ENCODE measurements at places on chromosomes 6 and 20.
A peak's percentile ranks its signal among the peaks of the same experiment; 100 is the strongest.

- peak; percentile 62 for DNase-seq
Observed at GRCh38 chr20:21529863-21530262, 16.0 kb upstream of the NKX2-2 start.

GRCh38 chr6:41222045-41222444, 6.1 kb upstream of the TREML4 start:
- DNase-seq, result no peak

GRCh38 chr20:9021216-9021615, 47.7 kb upstream of the PLCB4 start:
- DNase-seq, result no peak

DNA sequence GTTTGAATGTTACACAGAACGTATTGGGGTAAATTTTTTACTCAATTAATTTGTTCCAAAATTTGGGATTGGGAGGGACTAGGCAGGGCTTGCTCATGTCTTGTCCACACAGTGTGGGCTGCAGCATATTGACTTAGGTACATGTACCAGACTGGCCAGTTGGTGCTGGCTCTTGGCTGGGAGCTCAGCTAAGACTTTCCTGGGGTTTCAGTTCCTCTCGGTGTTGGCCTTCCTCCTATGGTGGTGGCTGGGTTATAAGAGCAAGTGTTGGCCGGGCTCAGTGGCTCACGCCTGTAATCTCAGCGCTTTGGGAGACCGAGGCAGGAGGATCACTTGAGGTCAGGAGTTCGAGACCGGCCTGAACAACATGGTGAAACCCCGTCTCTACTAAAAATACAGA, 4.9 kb downstream of the CENPQ start:
- no peak for DNase-seq

- no peak for DNase-seq
Observed at GRCh38 chr6:20441236-20441635, 39.6 kb downstream of the E2F3 start.

GRCh38 chr6:35477551-35478179, 9.5 kb downstream of the RPL10A start:
- no peak for DNase-seq

DNA sequence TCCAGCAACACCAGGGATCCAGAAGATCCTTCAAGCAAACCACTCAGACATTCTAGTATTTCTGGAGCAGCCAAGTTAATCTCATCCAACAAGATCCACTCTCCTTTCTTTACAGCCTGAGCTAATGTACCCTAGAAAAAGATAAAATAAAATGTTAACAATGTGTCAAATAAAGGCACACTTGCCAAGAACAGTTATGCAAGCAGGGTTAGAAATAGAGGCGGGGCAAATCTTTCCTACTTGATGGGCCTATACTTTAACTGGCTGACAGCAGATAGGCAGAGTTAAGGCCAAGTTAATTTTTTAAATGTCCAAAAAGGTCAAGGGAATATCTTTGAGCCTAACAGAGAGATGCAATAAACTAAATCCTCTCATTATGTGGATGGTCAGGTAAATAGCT, 60.8 kb downstream of the MDN1 start:
- no peak for DNase-seq

DNA sequence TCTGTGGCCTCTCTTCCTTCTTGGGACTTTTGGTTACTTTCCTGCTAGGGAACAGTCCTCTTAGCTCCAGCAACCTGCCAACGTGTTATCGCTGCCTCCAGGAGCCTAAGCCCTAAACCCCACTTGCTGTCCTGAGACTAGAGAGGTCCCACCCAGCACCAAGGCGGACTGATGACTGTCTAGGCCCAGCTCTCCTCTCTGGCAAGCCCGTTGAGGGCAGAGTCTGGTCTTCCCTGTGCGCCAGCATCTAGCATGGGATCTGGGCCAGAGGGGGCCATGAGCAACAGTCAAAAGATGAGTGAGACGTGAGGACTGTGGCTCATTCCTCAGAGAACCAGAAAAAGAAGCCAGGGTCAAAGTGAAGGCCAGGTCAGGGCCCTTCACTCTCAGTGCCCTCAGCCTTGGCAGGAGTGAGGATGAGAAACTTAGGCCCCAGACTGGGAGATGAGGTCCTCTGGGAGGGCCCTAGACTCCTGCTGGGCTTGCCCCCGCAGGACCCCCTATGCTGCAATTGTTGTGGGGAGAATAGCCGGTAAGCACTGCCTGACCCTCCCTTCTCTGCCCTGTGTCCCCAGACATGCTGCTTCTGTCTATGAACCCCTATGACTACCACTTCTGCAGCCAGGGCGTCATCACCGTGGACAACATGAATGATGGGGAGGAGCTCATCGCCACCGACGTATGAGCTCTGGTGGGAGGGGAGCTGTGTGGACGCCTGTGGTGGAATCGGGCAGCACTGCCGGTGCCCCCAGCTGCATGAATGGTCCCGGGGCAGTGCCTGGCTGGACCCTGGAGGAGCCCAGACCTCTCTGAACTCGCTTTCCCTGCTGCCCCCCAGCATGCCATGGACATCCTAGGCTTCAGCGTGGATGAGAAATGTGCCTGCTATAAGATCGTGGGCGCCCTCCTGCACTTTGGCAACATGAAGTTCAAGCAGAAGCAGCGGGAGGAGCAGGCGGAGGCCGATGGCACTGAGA, 30.9 kb downstream of the MYH7B start:
- DNase-seq, result no peak

GRCh38 chr6:148021699-148022098, 320.9 kb upstream of the SASH1 start:
- DNase-seq, result no peak

DNA sequence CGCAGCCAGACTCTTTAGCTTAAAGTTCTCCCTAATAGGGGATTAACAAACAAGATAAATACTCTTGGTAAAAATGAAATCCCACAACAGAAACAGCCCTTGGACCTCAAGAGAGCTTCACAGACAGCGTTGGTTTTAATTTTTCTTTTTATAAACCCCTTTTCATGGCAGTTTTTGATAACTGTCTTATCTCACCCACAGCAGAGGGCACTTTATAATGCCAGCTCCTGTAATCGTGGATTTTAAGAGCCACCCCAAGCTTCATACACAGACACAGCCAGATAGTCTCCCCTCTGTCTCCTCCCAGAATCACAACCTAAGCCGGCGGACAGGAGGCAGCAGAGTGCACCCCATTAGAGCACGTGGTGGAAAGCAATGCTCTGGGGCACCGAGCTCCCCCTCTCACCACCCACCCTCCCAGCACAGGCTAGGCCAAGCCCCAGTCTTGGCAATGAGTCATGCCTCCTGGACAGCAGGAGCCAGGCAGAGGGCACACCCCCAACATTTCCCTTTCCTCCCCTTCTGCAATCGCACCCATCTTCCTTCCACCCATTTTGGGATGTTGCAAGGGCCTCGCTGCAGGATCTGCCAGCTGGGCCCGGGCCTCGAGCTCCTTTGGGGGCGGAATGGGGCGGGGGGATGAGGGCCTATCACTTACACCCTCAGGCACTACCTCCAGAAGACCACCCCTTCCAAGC, 2.4 kb downstream of the JAG1 start:
- peak; percentile 95 for DNase-seq

- no peak for DNase-seq
Observed at GRCh38 chr6:121731381-121731780, 295.9 kb downstream of the GJA1 start.

DNA sequence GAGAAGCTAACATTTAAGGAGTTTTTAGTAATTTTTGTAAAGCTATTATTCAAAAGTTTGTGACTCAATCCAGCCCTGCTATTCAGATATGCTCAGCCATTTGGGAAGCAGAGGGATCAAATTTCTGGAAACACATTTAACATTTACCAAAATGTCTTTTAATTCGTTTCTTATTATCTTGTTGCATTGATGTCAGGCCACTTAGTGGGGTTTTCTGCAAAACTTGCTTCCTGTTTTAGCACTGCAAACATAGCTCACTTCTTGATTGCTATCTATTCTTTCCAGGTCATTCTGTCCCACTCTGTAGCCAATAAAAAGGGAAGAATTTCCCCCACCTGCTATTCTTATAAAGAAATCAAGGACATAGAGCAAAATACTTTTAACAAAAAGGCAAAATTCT, 176.9 kb upstream of the SUPT3H start:
- no peak for DNase-seq

- DNase-seq, result no peak
Observed at GRCh38 chr6:132412656-132413498, 11.6 kb upstream of the MOXD1 start.

DNA sequence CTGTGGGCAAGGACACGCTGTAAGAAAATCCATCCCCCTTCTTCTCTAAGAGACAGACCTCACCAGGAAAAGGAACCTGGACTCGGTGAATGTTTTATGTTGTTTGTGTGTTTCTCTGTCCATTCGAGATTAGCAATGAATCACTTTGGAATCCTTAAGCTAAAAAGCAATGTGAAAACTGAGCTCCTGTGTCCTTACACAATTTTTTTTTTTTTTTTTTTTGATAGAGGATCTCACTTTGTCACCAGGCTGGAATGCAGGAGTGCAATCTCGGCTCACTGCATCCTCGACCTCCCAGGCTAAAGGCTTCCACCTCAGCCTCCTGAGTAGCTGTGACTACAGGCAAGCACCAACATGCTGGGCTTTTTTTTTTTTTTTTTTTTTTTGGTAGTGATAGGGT, 32.1 kb downstream of the BFSP1 start:
- DNase-seq, result no peak

- DNase-seq, result no peak
Observed at GRCh38 chr6:80316686-80317231, 210.3 kb downstream of the BCKDHB start.

GRCh38 chr20:23027721-23028120, 7.4 kb upstream of the SSTR4 start:
- no peak for DNase-seq

- no peak for DNase-seq
Observed at GRCh38 chr20:51008718-51009117, 14.2 kb downstream of the KCNG1 start.

- no peak for DNase-seq
Observed at GRCh38 chr6:25404091-25404490, 124.9 kb downstream of the CARMIL1 start.

GRCh38 chr6:11069760-11070159, 23.9 kb upstream of the SMIM13 start:
- DNase-seq, result no peak

GRCh38 chr6:44179072-44179536, 20.5 kb downstream of the CAPN11 start:
- no peak for DNase-seq

DNA sequence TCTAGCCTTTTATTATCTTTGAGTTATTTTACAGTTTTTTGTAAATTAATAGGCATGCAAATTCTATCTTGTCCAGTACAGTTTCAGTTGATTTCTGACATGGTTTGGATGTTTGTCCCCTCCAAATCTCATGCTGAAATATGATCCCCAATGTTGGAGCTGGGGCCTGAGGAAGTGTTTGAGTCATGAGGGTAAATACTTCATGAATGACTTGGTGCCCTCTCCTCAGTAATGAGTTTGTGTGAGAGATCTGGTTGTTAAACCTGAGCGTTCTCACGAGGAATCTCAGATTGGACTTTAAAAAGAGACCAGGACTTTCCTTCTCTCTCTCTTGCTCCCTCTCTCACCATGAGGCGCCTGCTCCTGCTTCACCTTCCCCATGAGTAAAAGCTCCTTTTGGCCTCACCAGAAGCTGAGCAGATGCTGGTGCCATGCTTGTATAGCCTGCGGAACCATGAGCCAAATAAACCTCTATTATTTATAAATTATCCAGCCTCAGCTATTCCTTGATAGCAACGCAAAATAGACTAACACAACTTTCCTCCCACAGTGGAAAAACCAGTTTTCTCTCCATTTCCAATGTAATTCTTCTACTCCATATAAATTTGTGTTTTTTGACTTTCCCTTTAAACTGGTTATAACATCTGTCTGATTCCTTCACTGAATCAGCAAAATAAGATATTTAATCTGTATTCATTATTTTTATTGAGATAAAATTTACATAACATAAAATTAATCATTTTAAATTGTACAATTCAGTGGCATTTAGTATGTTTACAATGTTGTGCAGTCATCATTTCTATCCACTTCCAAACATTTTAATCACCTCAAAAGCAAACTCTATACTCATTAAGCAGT, 78.7 kb upstream of the PRSS16 start:
- DNase-seq, result no peak
